T-helper 17 cell (primary cell): ENCODE measurements at places on chromosomes 1 and 21.
A peak's percentile ranks its signal among the peaks of the same experiment; 100 is the strongest.

DNA sequence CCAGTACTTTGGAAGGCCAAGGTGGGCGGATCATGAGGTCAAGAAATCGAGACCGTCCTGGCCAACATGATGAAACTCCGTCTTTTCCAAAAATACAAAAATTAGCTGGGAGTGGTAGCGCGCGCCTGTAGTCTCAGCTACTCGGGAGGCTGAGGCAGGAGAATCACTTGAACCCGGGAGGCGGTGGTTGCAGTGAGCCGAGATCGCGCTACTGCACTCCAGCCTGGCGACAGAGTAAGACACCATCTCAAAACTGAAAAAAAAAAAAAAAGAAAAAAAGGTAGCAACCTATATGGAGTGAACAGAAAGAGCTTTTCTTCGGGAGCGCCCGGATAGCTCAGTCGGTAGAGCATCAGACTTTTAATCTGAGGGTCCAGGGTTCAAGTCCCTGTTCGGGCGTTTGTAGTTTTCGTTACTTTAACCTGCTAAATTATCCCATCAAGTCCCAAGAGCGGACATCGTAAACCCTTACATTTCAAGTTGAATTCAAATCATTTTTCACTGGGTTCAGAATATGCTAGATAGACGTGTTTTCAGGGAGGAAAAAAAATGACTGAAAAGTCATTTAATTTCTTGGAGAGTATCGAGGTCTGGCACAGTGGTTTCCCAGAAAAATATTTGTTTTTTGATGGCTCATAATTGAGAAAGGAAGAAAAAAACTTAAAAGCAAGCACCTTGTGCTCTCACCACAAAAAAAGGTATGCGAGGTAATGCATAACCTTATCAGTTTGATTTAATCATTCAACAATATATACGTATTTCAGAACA, 9.8 kb upstream of the MDM4 start:
- peak; percentile 26 for DNase-seq

- DNase-seq = no peak
These were observed 116.8 kb downstream of the VPS13D start for GRCh38 chr1:12346483-12347151.

- no peak for DNase-seq
These were observed 40.2 kb downstream of the LGR6 start for GRCh38 chr1:202233804-202234203.

DNA sequence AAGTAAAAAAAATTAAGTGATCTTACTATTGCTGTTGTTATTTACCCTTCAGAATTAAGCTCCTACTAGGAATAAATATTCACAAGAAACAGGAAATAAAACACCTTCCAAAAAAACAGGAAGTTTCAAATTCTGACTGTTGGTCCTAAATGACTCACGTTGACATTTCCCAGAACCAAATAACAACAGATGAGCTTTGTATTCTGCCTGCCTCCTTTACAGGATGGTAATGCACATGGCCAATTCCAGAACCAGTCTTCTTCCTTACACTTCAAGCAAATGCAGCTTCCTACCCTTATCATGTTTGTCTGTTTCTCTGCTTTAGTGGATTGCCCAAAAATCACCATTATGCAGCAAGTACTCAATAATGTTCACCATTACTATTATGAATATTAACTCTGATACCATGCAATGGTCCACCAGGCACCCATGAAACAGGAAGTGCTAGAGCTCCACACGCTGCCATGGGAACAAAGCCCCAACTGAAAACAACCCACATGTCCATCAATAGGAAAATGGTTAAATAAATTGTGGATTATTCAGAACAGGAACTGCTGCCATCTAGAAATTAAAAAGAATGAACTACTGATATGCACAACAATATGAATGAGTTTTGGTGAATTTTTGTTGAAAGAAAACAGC, 8.9 kb downstream of the CASP9 start:
- DNase-seq = no peak

GRCh38 chr1:110056285-110056683, 14.2 kb downstream of the ALX3 start:
- no peak for DNase-seq

DNA sequence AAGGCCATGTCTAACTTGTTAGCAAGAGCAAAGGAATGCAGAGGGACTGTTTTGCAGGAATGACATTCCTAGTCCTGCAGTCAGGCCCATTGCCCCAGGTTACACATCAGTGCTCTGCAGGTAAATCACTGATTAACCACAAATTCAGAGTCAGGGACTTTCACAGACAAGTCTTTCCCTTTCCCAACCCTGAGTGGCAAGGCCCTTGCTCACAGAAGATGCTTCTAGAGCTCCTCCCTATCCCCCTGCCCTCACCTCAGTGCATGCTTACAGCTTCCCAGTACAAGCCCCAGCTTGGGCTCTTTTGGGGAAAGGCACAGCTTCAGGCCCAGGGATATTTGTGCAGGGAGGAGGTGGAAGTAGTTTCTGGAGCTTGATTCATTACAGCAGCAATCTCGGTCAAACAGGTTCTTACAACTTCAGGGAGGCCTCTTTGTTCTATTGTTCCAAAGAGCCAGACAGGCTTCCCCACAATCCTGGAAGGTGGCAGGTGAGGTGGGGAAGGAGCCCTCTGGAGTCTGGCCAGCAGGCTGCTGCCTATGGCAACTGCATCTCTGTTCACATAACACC, 53.9 kb downstream of the CASQ2 start:
- DNase-seq = no peak

DNA sequence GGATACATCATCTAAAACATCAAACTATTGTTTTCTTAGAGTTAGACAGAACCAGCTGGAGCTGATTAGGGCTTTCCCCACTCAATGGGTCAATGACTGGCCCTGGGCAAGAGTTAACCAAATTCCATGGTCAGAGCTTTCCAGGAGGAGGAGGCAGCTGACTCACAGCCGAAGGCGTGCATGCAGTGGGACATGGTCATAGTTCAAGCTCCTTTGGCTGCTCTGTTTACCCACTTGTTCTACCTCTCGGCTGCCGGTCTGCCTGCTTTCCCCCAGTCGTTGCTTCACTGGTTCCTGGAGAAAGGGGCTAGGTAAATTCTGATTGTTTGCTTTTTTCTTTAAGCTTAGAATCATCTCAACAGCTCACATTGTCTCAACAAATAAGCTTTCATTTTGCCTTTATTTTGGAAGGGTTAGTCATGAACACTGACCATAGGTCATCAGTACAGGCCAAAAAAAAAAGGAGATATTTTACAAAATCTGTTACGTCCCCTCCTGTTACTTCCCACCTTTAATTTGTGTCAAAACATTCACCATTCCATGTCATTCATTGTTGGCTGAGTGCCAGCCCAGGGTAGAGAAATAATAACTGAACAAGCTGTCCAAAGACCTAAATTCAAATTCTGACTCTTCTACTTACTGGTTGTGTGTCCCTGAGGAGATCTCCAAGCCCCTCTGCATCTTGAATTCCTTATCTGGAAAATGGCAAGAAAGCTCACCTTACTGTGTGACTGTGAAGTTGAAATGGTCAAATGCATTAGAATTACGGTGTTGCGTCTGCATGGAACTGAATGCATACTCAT, 12.0 kb downstream of the MAB21L3 start:
- no peak for DNase-seq

DNA sequence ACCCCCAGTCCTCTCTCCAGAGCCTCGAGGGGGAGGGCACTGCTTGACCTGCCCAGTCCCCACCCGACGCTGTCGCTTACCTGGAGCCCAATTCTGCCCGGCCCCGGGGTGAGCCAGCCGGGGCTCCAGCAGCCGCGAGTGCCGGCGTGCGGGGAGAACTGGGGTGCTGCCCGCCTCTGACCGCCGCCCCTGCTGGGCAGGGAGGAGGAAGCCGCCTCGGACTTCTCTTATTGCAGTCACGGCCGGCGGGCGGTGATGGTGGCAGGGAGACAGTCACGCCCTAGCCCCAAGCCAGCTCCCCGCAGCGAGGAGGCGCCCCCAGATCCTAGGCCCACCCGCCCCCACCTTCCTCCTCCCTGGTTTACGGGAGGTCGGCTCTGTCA, at the start of gene FGR:
FGR (minus strand) TSS at position 201 of the 383 bp plus-strand sequence. CDS start 11,269 bp downstream, outside the sequence.
- DNase-seq = no peak

DNA sequence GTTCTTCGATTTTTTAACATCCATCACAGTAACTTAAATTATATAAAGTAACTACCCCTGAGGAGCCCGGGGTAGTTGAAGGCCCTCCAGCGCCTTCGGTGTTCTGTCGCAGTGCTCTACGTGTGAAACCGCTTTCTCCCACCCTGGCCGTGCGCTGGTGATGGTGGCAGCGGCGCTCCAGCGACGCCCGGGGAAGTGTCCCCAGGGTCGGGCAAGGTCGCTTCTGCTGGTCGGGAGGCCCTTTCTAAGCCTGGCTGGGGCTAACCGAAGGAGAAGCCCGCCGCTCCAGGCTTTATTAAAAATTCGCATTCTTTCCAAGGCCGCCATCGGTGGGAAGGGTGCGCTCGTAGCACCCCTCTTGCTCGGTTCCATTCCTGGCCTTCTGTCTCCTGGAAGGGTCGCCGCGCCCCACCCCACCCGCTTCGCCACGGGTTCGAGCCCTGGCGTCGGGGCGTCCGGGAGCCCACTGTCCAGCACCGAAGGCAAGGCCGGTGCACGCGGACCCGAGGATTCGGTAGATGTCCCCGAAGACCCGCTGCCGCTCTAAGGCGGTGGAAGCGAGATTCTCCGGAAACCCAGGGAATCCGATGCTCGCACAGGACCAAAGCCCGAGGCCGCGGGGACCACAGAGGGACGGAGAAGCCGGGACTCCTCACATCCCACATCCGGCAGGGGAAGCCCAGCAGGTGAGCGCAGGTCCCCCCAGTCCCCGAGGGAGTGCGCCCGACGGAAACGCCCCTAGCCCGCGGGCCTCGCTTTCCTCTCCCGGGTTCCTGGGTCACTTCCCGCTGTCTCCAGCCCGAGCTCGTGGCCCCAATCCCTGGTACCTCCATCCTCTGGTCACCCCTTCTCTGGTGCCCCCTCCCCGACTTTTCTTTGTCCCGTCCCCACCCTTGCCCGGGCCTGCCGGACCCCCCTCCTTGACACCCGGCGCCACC, 685 bp upstream of the RIPPLY3 start:
- no peak for DNase-seq

- DNase-seq = no peak
These were observed 47.0 kb downstream of the NAV1 start for GRCh38 chr1:201585901-201586300.

- no peak for DNase-seq
These were observed 342.0 kb downstream of the USP25 start for GRCh38 chr21:16071761-16072160.

DNA sequence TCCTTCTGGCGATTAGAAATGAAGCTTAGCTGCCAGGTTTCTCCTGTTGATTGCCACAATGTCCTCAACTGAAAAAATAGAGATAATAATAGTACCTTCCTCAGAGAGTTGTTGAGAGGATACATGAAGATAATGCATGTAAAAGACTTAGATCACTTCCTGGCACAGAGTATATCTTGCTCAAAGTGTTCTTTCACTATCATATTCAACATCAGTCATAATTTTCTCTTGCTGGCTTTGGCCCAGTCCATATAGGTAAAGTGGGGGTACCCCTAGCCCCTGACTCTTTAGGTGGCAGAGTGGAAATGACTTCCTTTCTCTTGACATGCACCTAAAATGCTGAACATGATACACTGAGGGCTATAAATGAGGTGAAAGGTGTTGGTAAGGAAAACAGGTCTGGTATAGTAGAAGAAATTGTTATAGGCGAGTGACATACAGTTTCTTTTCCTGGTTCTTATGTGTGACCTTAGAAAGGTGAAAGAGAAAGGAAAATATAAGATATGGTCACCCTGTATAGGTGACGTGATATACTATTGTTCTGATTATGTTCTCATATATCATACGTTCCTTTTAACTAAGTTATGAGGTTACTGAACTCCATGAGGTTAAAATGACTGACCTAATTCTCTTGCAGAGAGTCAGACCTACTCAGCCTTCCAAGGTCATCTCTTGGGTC, 209.9 kb upstream of the DEPDC1 start:
- DNase-seq = no peak

DNA sequence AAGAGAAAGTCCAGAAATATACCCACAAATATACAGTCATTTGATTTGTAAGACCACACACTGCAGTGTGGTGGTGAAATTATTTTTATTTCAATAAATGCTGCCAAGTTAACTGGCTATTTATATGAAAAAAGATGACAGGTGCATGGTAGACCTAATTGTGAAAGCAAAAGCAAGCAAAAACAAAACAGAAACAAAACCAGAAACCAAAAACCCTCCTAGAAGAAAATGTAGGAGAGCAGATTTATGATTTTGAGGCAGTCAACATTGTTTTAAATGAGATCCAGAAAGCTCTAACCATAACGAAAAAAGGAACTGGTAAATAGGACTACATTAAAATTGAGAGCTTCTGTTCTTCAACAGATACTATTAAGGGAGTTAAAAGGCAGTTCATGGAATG, 303.6 kb downstream of the PRDM2 start:
- no peak for DNase-seq

DNA sequence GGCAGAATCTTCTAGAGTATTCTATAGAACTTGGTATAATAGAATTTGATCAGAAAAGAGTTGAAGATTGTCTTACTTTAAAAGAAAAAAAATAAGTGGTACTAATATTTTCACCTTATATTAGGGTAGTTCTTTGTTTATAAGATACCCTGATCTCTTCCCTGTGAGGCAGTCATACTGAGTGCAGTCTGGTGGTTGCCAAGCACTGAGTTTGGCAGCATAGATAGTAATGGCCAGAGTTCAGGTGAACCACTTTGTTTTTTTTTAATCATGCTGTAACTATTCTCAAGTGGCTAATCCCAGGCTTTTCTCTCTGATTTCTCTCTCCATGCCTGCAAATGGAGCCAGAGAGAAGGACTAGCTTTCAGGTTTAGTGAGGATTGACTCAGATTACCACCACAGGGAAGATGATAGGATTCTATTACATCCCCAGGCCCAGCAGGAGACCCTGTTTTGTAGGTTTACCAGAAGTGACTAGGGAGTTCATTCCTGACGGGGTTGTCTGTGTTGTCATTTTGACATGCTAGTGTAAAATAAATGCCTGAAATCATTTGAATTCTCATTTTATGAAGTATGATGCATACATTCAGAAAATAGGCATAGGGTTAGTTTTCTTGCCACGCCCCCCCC, 16.7 kb downstream of the KDM1A start:
- no peak for DNase-seq
